Colonic mucosa (tissue), 4 donors: ENCODE measurements at places on chromosomes 5 and 9.

DNA sequence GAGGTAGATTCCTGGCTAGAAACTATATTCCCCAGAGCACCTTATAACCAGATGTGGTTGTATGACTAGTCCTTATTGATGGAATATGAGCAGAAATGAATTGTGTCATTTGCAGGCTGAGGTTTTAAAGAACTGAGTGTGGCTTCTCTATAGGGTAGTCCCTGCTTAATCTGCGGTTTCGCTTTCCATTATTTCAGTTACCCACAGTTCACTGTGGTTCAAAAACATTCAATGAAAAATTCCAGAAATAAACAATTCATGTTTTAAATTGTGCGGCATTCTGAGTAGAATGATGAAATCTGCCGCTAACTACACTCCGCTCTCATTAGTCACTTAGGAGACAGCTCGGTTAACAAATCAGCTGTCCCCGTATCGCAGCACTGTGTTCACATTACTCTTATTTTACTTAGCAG is 65.1 kb downstream of the ANKRD55 start:
- no peak overlapping the region for H3K4me3 ChIP-seq
- no peaks in the 10 kb centered on the region for H3K36me3 ChIP-seq
- H3K27me3 ChIP-seq: no peaks in the 10 kb centered on the region

DNA sequence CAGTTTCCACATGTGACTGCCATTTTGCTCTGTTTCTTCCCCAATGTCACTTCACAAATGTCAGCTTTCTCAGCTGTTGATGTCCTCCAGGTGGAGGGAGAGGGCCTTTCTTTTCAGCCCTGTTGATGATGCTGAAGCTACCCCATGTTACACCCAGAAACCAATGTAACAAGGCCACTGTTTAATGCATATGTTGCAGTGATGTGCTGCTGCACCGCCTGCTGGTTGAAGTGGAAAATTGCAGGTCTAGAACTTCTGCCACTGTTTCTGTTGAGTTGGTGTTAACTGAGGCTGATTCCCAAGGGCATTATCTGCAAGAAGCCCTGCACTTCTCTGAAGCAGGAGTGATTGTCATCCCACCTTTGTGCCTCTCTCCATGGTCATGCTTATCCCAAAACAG is 428.4 kb downstream of the KDM4C start:
- no peaks in the 10 kb centered on the region for H3K36me3 ChIP-seq
- H3K27ac ChIP-seq: no peak overlapping the region
- no peak overlapping the region for H3K4me3 ChIP-seq

DNA sequence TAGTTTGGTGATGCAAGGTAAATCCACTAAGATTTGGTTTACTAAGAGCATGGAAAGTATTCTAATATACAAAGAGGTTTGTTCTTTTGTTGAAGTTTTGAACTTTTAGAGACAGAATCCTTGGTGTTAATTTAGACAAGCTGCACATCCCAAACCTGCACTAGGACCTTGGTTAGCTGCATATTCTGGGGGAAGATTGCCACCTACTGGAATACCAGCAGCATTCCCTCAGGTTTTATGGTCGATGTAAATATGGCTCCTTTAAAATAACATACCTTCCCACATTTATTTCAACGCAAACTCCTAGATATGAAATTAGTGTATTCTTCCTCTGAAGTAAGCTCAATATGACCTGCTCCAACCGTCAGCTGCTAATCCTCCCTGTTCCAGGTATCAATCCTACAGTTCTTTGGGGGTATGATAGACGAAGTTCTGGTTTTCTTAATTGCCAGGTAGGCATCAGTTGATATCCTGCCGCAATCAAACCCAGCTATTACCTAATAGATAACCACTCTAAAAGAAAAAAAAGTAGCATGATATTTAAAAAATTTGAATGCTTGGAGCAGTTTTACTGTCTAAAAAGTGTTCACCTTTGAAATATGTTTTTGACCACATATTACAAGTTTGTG is 624.1 kb downstream of the ISL1 start:
- no peak overlapping the region for H3K4me3 ChIP-seq
- peak; percentile 26 for DNase-seq
- no peak overlapping the region for H3K27ac ChIP-seq

DNA sequence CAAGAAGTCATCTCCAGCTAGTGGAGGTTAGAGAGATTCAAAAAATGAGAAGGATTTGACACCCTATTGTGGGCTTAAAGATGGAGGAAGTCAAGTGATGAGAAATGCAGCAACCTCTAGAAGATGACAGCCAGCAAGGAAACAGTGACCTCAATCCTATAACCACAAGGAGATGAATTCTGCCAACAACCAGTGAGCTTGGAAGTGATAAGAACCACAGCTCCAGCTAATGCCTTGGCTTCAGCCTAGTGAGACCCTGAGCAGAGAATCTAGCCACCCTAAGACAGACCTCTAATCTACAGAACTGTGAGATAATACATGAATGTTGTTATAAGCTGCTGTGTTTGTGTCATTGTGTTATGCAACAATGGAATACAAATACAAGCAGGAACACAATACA is 262.4 kb downstream of the GRIA1 start:
- no peaks in the 10 kb centered on the region for H3K27me3 ChIP-seq
- DNase-seq: no peak
- H3K4me3 ChIP-seq: no peak overlapping the region
- H3K27ac ChIP-seq: no peak overlapping the region

DNA sequence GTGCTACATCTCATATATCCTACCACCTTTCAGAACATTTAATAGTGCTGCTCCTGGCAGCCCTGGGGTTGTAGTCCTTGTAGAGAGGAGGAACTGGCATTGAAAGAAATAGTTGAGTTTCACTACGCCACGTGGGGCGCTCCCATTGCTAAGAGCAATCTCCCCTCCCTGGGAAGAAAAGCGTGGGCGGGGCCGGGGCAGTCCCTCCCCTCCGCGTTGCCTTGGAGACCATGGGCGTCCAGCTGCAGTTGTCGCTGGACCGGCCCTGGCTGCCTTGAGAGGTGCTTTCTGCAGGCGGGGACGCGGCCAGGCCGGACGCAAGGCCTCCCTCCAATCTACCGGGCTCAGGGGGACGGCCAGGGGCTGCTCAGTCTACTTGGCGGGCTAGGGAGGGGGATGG is 368 bp upstream of the CCDC180 start:
- H3K36me3 ChIP-seq: no peaks in the 10 kb centered on the region
- no peak overlapping the region for H3K27ac ChIP-seq
- no peak overlapping the region for H3K4me3 ChIP-seq
- H3K4me1 ChIP-seq: no peaks in the 10 kb centered on the region
- DNase-seq: peak; percentile 88
- H3K27me3 ChIP-seq: no peaks in the 10 kb centered on the region
